Iris pigment epithelial cell (primary cell): ENCODE measurements at places on chromosomes 5 and 9.

DNA sequence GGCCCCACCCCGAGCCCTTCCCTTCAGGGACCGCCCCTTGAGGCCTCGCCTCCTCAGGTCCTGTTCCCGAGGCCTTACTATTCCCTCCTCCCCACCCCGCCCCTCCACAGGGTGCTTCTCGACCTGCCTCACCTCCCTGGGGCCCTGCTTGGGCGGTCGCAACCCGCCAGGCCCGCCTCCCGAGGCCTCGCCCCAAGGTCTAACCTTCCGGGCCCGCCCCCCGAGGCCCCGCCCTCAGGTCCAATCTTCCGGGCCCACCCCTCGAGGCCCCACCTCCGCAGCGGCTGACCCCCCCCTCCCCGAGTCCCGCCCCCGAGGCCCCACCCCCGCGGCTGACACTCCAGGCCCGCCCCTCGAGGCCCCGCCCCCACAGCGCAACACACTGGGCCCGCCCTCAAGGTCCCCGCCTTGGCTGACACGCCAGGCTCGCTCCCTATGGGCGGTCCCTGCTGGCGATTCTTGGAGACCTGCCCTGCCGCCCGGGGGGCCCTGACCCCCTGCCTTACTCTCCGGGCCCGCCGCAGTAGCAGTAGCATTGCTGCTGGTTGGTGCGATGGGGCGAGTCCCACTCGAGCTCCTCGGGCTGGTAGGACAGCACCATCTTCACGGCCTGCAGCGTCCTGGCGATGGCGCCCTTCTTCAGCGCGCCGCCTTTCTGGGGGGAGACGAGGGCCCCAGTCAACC lies 8.2 kb downstream of the PHF19 start:
- peak; percentile 98 for DNase-seq

GRCh38 chr5:123438244-123438643 lies 15.0 kb upstream of the CEP120 start:
- no peak for DNase-seq

GRCh38 chr5:108726446-108727235 lies 21.1 kb upstream of the FER start:
- DNase-seq, result no peak

DNA sequence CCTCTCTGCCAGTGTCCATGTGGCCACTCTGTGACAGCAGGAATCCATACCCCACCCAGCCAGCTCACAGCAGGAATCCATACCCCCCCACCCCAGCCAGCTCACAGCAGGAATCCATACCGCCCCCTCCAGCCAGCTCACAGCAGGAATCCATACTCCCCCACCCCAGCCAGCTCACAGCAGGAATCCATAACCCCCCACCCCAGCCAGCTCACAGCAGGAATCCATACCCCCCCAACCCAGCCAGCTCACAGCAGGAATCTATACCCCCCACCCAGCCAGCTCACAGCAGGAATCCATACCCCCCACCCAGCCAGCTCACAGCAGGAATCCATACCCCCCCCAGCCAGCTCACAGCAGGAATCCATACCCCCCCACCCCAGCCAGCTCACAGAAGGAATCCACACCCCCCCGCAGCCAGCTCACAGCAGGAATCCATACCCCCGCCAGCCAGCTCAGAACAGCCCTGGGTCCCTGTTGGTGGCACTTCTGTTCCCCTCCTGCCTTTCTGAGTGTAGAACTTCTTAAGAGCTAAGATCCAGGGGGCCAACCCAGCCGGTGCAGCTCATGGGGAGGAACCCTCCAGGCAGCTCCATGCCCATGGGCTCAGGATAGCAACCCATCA lies 8.4 kb upstream of the RXRA start:
- no peak for DNase-seq

DNA sequence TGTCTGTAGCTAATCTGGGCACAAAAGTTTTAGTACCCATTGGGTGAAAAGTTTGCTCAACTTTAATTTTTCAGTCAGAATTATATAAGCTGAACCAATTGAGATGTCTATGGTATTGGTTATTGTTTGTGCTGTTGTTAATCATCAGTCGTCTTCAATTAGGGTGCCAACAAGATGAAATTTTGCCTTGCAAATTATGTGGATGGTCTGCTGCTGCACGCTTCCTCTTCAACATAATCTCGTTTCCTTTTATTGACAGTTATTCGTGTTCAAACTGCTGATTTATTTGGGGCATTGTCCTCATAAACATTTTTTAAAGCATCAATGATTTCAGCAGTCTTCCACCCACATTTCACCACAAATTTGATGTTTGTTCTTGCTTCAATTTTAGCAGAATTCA lies 194.0 kb downstream of the HTR1A start:
- DNase-seq, result no peak
